ENCODE measurements at places on chromosomes 1 and 21.

GRCh38 chr1:23558140-23558871 is 995 bp downstream of the ID3 start:
- no peak for DNase-seq

- no peak for DNase-seq
These were observed 87.2 kb downstream of the LAMC2 start for GRCh38 chr1:183273300-183273699.

DNA sequence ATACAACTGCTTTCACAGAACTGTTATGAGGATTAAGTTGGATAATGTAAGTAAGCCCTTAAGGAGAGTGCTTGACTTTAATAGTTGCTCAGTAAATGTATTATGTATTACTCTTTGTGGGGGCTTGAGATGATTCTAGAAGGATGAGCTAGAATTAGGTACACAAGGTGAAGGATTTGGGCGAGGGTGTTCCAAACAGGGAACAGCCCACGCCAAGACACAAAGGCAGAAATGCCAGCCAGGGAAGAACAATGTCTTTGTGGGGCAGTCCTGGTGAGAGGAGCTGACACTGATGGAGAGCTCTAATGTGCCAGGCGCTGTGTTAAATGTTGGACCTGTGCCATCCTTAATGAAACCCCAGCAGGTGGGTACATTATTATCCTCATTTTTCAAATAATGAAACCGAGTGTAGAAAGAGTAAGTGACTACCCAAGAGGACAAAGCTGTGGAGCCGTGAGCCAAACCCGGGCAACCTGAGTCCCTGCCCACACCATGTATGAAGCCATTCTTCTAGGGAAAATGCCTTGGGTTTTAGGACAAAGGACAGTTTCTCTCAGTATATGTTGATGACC is 362.4 kb downstream of the HHAT start:
- no peak for DNase-seq

DNA sequence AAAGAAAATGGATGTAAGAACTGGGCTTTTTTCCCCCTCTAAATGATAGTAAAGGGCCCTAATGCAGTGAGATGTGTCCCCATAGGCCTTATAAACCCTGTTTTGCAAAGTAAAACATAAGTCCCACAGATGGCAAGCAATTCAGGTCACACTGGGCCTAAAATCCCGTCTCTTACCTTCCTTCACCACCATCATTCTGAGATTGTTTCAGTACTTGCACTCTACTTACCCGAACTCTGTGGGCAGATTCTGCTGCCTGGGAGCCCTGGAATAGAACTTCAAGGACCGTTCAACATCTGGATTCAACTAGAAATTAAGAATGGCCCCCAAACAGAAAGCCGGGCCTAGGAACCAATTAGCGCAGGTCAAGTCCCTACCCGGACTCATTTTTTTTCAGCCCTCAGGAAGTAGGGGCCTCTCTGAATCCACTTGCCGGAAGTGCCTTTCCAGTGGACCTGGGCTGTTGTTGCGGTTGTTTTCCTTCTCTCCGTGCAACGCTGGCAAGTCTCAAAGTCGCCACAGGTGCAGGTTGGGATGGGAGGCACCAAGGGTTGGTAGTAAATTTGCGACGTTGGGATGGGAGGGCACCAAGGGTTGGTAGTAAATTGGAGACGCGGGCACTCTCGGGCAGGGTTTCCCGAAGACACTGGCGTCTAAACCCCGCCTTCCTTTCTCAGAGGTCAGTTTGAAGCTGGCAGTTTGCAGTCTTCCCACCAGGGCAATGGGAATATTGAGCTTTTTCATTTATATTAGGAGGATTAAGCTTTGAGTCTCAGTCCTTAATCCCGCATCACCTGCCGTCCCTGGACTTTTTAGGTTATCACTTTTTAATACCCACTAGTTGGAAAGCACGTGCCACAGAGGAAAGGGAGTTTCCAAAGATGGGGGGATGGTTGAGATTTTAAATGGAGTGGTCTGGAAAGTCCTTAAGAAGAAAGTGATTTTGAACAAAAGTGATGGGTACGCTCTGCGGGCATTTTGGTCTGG is at the start of gene TMEM69:
TSS of gene TMEM69 (plus strand) at position 428 of the 987 bp plus-strand sequence. CDS start 2,888 bp downstream, outside the sequence.
- peak; percentile 18 for DNase-seq

DNA sequence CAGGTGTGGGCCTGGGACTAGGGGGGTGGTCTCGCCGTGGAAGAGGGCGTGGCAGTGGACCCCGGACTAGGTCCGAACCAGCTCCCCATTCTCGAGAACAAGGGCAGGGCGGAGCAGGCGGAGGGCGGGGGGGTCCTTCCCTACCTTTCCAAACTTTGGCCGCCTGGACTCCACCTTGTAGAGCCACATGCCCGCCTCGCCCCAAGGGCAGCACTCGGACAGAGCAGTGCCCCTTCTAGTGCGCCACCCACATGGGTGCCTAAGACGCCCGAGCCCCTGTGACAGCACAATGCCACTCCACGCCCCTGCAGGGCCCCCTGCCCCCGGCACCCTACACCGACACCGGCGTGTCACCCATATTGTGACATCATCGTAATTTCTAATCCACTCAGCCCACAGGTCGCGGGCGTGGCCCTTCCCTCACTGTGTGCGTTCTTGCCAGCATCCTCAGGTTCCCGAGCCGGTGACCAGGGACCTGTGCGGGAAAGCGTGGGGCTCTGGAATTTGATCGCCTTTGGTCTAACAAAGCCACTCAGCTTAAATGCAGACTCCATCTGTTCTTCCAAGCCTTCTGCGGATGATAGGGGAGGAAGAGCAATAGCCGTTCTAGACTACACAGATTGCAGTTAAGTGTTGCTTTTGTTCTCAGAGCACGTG is 553 bp upstream of the STMN1 start:
- no peak for DNase-seq

DNA sequence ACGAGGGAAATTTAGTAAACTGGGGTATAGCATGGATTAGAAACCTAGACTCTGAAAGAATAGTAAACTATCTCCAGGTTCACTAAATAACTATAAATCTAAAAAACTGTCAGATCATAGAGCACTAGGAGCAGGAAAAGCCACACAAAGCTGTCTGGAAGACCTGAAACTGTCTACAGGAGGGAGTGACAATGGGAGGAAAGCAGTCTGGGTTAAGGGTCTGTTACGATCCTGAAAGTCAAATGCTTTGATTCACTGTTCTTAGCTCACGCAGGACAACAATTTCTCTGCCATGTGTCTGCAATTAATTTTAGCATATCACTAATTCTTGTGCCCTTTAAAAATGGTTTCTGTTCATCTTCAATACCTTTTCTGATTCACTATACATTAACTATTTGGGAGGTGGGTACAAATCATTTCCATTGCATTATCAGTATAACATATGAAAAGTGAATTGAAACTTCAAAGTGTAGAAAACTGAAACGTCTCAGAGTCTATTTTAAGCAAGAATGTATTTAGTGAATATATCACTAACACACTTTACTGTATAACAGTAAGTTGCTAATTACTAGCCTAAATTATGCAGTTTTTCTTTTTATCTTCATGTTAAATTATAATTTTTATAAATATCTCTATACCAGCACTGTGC is 18.4 kb downstream of the CEP170 start:
- DNase-seq = no peak

- DNase-seq = no peak
These were observed 2.8 kb downstream of the GCSAML start for GRCh38 chr1:247551721-247552120.

DNA sequence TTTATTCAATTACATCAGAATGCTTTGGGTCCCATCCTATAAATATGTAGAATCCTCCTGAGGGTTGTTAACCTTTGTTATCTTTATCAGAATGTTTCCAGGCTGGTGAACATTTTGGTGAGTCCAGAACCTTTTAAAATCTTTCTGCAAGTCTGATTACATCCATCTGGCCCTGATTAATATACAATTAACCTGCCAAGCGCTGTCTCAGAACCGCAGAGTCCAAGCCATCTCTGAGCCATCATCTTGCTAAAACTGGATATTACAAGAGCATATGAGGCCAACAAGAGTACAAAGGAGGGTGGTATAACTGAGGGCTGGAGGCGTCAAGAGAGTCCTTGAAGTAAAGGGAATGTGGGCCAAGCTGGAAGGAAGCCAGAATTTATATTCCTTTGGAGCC is 88.6 kb upstream of the ZC3H11B start:
- DNase-seq = no peak
